ENCODE measurements at places on chromosomes 6 and 20. TPM values are rescaled to one million over a fixed set of nuclear protein-coding genes. Genes with fewer than 3 reads are reported as not detected.

The OR2J3 gene
- not detected for total RNA-seq

GRCh38 chr20:48681201-48681872 is 146.5 kb downstream of the PREX1 start:
- DNase-seq = no peak
- no peaks in the 10 kb centered on the region for H3K27me3 ChIP-seq
- no peak overlapping the region for H3K27ac ChIP-seq
- no peaks in the 10 kb centered on the region for H3K4me1 ChIP-seq

GRCh38 chr6:135225911-135226310 is 44.8 kb downstream of the MYB start:
- no peak overlapping the region for H3K4me3 ChIP-seq
- no peaks in the 10 kb centered on the region for H3K36me3 ChIP-seq
- no peak overlapping the region for H3K27ac ChIP-seq

The IL17F gene
- not detected for total RNA-seq

The PSORS1C2 gene
- total RNA-seq = not detected

DNA sequence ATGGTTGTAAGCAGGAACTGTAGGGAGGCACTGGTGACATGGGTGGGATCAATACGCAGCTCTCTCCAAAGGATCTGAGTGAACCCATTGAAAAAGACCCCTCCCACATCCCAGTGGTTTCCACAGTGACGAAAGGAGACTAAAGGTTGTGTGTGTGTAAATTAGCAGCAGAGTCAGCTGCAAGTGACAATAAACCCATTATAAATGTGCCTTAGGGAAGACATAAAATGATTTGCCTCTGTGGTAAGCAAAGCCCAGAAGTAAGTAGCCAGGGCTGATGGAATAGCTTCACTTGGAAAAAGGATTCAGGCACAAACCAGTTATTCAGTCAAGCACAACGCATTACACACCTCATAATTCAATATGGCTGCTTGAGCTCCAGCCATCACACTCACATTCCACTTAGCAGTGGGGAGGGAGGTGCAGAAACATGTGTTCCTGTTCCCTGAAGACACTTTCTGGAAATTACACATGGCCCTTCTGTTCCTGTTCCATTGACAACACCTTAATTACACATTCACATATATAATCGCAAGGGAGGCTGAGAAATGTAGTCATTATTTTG is 231.4 kb downstream of the PREX1 start:
- no peaks in the 10 kb centered on the region for H3K27me3 ChIP-seq
- H3K4me1 ChIP-seq = no peaks in the 10 kb centered on the region
- H3K36me3 ChIP-seq = no peaks in the 10 kb centered on the region
- H3K4me3 ChIP-seq = no peak overlapping the region
- no peak for DNase-seq

The FAXC gene
- total RNA-seq = not detected

- peak overlapping the region; percentile 93 for H3K27ac ChIP-seq
- H3K4me1 ChIP-seq = peaks cover 7% of the 10 kb centered on the region
- H3K36me3 ChIP-seq = peaks cover 13% of the 10 kb centered on the region
- peak overlapping the region; percentile 88 for H3K4me3 ChIP-seq
- H3K27me3 ChIP-seq = no peaks in the 10 kb centered on the region
- no peak for DNase-seq
Measured at GRCh38 chr6:85644279-85644762, 1.6 kb upstream of the SYNCRIP start.

The DDAH2 gene
- total RNA-seq = 3.0 TPM
